ENCODE measurements at places on chromosomes 4 and X.

GRCh38 chrX:97096385-97096784 is 212.7 kb downstream of the RPA4 start:
- DNase-seq = no peak

GRCh38 chr4:96375367-96375766 is 535.5 kb downstream of the PDHA2 start:
- DNase-seq = no peak

- no peak for DNase-seq
These were observed 16.6 kb downstream of the DCUN1D4 start for GRCh38 chr4:51859476-51860031.

DNA sequence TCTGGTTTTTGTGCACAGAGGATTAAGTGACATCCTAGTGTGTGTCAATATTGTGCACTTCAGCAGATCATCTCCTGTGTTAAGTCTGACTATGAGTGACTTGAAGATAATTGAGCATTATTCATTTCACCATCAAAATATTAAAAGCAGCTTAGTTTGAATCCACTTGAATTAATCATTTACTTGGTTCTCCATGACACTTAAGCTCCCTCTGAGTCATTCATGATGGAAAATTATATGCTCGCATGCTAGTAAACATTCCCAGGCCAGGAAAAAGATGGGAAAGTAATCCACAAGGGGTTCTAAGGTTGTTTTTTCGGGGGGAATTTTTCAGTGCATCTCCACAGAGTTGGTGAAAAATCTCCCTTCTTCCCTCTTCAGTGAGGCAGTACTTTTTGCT is 97.2 kb upstream of the EOLA2 start:
- DNase-seq = no peak

DNA sequence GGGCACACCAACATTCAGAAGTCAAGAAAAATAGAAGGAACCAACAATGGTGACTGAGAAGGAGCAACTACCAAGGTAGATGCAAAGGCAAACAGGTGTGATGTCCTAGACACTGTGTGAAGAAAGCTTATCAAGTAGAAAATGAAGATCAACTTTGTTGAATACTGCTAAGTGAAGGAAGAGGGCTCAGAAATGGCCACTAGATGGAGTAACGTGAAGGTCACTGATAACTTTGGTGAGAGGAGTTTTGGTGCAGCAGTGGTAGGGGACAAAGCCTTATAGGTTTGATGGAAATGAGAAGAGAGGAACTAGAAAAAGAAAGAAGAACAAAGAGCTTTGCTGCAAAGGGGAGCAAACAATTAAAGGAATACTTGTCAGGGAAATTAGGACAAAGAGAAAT is 23.5 kb downstream of the OTC start:
- DNase-seq = no peak

DNA sequence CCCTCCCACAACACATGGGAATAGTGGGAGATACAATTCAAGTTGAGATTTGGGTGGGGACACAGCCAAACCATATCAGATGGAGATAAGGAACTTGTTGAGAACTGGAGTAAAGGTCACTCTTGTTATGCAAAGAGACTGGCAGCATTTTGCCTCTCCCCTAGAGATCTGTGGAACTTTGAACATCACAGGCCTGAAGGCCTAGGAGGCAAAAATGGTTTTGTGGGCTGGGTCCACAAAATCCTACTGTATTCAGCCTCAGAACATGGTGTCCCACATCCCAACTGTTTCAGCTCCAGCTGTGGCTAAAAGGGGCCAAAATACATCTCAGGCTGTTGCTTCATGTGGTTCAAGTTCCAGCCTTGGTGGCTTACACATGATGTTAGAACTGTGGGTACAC is 1247.8 kb upstream of the IGFBP7 start:
- no peak for DNase-seq

DNA sequence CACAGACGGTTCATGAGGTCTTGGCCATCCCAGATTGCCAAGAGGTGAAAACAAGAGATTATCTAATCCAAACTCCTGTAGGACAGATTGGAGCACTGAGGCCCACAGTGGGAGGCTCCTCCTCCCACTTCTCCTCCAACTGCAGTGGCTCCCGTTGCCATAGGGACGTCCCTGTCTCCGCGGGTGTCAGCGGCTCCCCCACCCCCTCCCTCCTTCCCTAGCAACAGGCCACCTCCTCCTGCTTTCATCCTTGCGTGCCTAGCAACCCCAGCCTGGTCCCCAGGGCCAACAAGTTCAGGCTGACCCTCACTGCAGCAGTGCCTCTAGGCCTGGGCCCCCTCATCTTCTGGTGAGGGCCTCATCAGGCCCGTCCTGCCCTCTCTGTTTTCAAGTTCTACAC is 6.8 kb upstream of the IQSEC2 start:
- DNase-seq = no peak

DNA sequence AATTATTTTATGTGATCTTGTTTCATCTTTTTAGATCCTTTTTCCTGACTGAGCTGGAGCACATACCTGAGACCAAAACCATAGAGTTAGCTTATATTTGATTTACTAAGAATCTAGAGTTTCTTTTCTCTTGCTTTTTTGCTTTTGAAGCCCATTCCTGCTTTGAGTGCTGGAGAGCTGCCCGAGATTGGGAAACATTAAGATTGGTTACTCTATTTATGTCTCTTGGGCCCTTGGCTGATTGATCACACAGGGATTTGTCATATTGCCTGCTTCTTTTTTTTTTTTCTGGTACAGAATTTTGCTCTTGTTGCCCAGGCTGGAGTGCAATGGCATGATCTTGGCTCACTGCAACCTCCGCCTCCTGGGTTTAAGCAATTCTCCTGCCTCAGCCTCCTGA is 73.9 kb downstream of the REPS2 start:
- DNase-seq = no peak

- no peak for DNase-seq
These were observed 67.7 kb downstream of the DCLK2 start for GRCh38 chr4:150145946-150146340.

GRCh38 chrX:136662104-136662503 is 14.1 kb downstream of the CD40LG start:
- no peak for DNase-seq

DNA sequence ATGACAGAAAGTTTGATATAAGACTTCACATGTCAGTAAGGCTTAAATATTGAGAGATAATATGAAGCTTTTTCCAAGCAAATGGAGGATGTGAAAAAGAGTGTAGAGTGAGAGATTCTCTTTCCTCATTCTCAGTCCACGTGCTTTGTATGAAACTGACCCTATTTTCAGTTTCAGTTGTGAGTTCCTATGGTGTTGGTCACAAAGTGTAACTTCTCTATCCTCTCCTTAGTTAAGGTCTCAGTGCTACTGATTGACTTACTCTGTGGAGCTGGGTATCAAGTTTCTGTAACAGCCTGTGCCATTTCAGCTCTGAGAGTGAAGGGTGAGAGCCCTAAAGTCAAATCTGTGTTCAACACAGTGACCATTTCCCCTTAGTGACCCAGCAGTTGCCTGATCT is 277.2 kb downstream of the EPHA5 start:
- no peak for DNase-seq

GRCh38 chrX:116111497-116111896 is 59.0 kb upstream of the AGTR2 start:
- DNase-seq = no peak
